ENCODE measurements at places on chromosomes 13 and 19.

DNA sequence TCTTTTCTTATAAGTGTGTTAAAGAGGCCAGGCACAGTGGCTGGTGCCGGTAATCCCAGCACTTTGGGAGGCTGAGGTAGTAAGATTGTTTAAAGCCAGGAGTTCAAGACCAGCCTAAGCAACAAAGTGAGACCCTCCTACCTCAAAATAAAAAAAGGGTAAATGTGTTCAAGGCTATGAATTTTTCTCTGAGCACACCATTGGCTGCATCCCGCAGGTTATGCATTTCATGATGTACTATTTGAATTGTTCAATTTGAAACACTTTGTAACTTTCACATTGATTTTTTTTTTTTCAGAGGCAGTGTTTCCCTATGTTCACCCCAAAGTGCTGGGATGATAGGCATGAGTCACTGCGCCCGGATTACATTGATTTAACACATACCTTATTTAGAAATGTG is 138.1 kb downstream of the PTPRS start:
- no peak for DNase-seq

DNA sequence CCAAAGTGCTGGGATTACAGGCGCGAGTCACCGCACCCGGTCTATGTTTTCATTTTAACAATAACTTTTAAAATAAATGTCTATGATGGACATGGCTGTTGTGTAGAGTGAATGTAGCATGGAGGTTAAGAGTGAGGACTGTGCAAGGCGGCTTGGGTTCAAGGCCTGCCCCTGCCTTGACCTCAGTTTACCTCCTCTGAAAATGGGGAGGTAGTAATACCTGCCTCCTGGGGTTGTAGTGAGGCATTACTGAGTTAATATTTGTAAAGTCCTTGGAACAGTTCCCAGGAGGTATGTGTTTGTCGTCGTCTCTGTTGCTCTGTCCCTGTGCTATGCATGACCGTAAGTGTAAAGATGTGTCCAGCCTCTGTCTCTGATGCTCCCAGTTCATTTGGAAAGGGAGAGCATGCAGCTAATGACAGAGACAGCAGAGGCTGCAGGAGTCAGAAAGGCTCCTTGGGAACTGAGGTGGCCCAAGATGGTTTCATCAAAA is 9.4 kb downstream of the GARRE1 start:
- DNase-seq: no peak

GRCh38 chr19:49359851-49360820 is 2.1 kb downstream of the TEAD2 start:
- DNase-seq: no peak

DNA sequence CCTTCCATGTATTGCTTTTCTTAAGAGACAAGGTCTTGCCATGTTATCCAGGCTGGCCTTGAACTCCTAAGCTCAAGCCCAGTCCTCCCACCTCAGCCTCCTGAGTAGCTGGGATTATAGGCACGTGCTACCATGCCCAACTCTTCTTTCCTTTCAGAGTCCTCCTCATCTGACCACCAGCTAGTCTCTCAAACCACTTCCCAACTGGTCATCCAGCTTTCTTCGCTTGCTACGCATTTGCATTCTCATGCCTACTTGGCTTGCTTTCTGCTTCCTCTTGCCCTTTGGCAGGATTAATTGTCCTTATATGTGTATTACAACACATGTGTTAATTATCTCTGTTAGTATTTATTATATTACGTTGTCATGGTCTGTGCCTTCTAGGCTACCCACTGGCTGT is 6.3 kb downstream of the GPR18 start:
- no peak for DNase-seq

DNA sequence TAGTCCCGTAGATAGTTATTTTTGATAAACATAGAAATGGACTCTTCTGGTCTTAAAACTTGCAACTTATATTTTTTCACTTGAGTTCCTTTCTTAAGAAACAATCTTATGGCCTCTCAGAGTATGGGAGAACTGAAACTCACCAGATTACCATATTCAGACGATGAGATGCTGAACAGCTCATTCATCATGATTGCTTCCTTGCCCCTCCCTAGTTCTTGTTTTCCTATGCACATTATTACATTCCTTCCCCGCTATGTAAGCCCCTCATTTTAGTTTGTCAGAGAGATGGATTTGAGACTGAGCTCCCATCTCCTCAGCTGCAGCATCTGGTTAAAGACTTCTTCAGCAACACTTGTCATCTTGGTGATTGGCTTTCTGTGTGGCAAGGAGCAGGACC is 158.5 kb downstream of the SLITRK6 start:
- DNase-seq: no peak

GRCh38 chr19:5048727-5049553 is 80.0 kb downstream of the KDM4B start:
- DNase-seq: no peak

- DNase-seq: no peak
Observed at GRCh38 chr13:73702419-73703071, 431.7 kb downstream of the KLF12 start.

DNA sequence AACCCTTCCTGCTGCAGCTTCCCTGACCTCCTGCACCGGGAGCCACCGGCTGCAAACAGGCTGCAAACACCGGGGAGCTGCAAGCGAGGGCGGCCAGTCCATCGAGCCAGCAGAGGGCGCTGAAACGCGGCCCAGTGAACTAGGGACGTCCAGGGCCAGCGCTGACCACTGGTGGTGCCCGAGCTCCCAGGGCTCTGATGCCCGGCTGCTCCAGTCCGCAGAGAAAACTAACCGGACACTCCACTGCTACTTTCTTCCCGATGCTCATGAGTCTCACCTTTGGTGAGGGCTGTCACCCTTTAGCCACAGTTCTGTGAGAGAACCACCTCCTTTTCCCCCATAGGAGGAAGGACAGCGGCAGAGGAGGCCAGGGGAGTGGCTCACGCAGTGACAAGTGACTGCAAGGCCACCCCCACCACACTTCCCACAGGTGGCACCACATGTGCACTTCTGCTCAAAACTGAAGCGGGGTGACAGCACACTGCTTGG is 82.8 kb upstream of the MTIF3 start:
- peak; percentile 66 for DNase-seq
